ENCODE measurements at places on chromosomes 6 and 20.

DNA sequence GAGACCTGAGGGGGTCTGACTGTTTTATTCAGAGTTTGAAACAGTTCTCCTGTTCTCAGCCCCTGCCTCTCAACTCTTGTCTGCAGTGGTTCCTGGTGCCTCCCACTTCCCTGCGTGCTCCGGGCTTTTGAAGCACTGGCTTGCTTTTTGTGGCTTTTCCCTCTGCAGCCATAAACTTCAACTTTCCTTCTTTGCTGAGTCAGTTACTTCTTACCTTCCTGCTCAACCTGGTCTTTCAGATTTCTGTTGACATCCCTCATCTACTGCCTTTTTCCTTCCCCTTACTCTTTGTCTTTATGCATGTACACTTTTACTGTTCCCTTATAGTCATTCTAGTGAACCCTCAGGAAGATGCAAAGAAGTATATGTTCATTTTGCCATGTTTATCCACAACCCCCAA lies 57.4 kb downstream of the ASXL1 start:
- no peaks in the 10 kb centered on the region for H3K27me3 ChIP-seq
- no peak for DNase-seq
- H3K4me1 ChIP-seq, result peaks cover 4% of the 10 kb centered on the region
- H3K4me3 ChIP-seq, result no peak overlapping the region
- no peak overlapping the region for H3K27ac ChIP-seq

GRCh38 chr6:18004256-18004985 lies 17.0 kb upstream of the KIF13A start:
- H3K36me3 ChIP-seq, result no peaks in the 10 kb centered on the region
- H3K4me1 ChIP-seq, result no peaks in the 10 kb centered on the region
- H3K4me3 ChIP-seq, result no peak overlapping the region

DNA sequence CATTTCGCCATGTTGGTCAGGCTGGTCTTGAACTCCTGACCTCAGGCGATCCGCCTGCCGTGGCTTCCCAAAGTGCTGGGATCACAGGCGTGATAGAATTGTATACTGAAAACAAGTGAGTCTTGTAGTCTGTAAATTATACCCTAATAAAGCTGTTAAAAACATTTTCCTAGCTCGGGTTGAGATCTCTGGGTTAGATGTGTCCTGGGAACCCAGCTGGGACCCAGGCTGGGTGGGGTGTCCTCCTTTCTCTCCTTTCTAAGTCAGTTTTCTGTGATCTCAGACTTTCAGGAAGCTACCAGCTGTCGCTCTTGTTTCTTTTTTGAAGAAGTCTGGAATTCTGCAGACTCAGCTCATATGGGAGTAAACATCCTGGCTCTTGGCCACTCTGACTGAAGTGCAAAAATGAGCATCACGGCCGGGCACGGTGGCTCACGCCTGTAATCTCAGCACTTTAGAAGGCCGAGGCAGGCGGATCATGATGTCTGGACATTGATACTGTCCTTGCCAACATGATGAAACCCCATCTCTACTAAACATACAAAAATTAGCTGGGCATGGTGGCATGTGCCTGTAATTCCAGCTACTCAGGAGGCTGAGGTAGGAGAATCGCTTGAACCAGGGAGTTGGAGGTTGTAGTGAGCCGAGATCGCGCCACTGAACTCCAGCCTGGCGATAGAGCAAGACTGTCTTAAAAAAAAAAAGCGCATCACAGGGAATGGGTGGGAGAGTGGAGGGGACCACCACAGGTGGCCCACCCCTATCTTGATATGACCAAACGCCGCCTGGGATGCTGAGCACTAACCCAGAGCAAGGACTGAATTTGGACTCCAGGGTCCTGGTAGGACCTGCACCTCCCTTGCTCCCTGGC lies 9.9 kb upstream of the PCIF1 start:
- H3K27ac ChIP-seq, result peak overlapping the region; percentile 52
- peaks cover 5% of the 10 kb centered on the region for H3K4me1 ChIP-seq
- no peak overlapping the region for H3K4me3 ChIP-seq
- no peaks in the 10 kb centered on the region for H3K36me3 ChIP-seq

GRCh38 chr6:203661-204060 lies 88.6 kb upstream of the DUSP22 start:
- no peaks in the 10 kb centered on the region for H3K36me3 ChIP-seq
- no peak overlapping the region for H3K27ac ChIP-seq
- no peak for DNase-seq
- H3K4me1 ChIP-seq, result no peaks in the 10 kb centered on the region
- peaks cover 34% of the 10 kb centered on the region for H3K27me3 ChIP-seq
- H3K4me3 ChIP-seq, result no peak overlapping the region

DNA sequence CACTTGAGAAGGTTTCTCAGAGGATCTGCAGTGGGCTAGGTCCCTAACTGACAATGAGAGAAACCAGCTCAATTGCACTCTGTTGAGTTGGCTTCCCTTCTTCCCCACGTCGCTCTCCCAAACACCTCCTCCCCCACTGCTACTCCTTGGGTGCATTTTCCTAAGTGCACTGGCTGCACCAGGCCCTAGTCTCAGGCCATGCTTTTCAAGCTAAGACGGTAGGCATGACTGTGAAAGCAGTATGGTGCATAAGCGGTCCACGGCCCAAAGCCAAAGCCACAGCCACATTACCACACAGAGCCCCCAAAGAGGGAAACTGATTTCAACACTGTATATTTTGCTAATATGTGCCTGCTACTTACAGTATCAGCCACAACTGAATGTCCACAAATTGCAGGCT lies 62.1 kb upstream of the RBM24 start:
- no peak for DNase-seq
- no peaks in the 10 kb centered on the region for H3K27me3 ChIP-seq
- no peak overlapping the region for H3K4me3 ChIP-seq
- no peaks in the 10 kb centered on the region for H3K4me1 ChIP-seq

GRCh38 chr6:96562886-96563285 lies at the start of gene FHL5:
Gene FHL5 (plus strand): TSS chr6:96563128. CDS start chr6:96603614, 40,486 bp downstream.
- no peak within 1 kb of the TSS for H3K27ac ChIP-seq
- H3K36me3 ChIP-seq, result no peaks in the 10 kb centered on the region
- H3K27me3 ChIP-seq, result peaks cover 2% of the 10 kb centered on the region
- no peaks in the 10 kb centered on the region for H3K4me1 ChIP-seq
- DNase-seq, result no peak
- no peak within 1 kb of the TSS for H3K4me3 ChIP-seq

DNA sequence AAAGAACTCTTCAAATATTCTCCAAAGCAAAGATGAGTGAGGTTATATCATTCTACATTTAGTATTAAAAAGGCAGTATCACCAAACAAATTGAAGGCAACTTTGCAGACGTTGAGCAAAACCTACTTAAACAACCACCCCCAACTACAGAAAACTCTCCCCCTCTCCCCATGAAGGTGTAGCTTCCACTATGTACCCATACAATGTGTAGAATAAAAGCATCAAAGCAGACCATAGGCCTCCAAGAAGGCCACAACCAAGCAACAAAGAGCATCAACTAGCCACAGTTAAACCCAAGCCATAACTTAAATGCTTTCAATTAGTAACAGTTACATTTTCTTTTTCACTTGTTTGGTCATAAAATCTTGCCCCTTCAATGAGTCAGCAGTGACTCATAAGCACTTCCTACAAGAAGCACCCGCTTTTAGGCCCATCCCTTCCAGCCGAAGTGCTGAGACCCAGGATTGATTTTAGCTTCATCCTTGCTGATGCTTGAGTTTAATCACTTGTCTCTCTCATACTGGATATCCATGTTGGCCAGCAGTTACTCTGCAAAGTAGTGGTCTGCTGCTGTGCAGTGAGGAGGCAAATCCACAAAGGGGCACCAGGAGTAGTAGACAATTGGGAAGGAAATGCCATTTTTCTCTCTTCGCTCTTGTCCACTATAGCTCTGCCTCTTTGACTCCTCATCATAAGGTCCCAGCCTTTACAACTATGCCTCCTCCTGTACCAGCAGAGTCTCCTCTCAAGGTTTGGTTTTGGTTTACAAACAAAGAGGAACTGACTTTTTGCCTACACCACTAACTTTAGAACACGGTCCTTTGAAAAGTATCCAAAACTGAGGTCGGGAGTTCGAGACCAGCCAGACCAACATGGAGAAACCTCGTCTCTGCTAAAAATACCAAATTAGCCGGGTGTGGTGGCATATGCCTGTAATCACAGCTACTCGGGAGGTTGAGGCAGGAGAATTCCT lies 8.4 kb upstream of the NUP153 start:
- H3K36me3 ChIP-seq, result no peaks in the 10 kb centered on the region
- H3K27ac ChIP-seq, result no peak overlapping the region
- no peak for DNase-seq
- no peaks in the 10 kb centered on the region for H3K27me3 ChIP-seq
- no peaks in the 10 kb centered on the region for H3K4me1 ChIP-seq

DNA sequence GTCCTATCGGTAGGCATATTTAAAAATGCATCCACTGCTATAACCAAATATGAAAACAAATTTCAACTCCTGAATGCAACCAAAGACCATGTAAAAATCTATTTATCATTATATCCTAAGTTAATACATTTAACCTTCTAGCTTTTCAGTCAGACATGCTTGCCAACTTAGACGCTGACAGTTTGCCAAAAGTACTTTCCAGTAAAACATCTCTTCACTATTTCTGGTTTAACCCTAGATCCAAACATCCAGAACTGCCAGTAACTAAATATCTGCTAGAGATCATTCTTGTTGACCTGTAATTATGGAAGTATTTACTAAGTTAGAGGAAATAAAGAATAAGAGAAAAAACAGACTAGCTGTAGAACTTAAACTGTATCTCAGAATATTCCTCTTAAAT lies 210.2 kb upstream of the THEMIS start:
- H3K4me3 ChIP-seq, result no peak overlapping the region
- H3K27me3 ChIP-seq, result no peaks in the 10 kb centered on the region
- no peak for DNase-seq
- no peak overlapping the region for H3K27ac ChIP-seq

DNA sequence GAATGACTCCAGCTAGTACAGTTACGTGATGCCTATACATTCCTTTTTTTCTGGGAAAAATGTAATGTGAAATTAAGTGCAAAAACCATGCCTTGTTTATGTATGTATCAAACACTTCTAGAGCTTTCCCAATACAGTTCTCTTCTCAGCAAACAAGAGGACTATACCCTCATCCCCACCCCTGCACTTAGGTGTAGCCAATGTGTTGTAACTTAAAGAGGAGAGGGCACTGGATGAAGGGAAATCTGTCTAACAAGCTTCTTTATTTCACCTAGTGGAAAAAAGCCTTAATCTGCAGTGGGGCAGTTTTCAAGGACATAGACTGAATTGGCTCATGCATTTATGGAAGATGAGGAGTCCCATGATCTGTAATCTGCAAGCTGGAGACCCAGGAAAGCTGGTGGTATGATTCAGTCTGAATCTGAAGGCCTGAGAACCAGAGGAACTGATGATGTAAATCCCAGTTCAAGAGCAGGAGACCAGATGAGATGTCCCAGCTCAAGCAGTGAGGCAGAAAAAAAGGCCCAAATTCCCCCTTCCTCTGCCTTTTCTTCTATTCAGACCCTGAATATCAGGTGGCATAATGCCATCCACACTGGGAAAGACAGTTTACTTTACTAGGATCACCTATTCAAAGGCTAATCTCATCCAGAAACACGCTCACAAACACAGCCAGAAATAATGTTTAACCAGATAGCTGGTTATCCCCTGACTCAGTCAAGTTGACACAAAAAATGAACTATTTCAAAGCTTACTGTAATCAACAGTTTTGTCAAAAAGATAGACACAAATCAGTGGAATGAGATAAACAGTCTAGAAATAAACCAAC lies 25.8 kb upstream of the SLC17A3 start:
- H3K27ac ChIP-seq, result no peak overlapping the region
- H3K4me1 ChIP-seq, result no peaks in the 10 kb centered on the region
- H3K36me3 ChIP-seq, result no peaks in the 10 kb centered on the region
- H3K27me3 ChIP-seq, result no peaks in the 10 kb centered on the region
- H3K4me3 ChIP-seq, result no peak overlapping the region
- no peak for DNase-seq

GRCh38 chr20:53930651-53931504 lies 139.5 kb downstream of the BCAS1 start:
- no peak overlapping the region for H3K4me3 ChIP-seq
- no peaks in the 10 kb centered on the region for H3K27me3 ChIP-seq
- peaks cover 11% of the 10 kb centered on the region for H3K4me1 ChIP-seq
- H3K27ac ChIP-seq, result no peak overlapping the region
- no peak for DNase-seq

DNA sequence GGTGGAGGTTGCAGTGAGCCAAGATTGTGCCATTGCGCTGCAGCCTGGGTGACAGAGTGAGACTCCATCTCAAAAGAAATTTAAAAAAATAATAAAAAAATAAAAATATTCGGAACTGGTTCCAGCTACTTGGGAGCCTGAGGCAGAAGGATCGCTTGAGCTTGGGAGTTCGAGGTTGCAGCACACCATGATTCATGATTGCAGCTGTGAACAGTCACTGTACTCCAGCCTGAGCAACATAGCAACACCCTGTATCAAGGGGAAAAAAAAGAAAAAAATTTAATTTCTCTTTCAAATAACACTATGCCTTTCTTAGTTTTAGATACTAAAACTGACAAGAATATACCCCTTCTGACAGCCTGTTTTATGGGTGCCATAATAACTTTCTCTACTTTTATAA lies 10.5 kb downstream of the KDM1B start:
- H3K4me3 ChIP-seq, result no peak overlapping the region
- H3K27ac ChIP-seq, result no peak overlapping the region
- H3K27me3 ChIP-seq, result no peaks in the 10 kb centered on the region
- H3K4me1 ChIP-seq, result no peaks in the 10 kb centered on the region
- no peak for DNase-seq
- peaks cover 31% of the 10 kb centered on the region for H3K36me3 ChIP-seq

DNA sequence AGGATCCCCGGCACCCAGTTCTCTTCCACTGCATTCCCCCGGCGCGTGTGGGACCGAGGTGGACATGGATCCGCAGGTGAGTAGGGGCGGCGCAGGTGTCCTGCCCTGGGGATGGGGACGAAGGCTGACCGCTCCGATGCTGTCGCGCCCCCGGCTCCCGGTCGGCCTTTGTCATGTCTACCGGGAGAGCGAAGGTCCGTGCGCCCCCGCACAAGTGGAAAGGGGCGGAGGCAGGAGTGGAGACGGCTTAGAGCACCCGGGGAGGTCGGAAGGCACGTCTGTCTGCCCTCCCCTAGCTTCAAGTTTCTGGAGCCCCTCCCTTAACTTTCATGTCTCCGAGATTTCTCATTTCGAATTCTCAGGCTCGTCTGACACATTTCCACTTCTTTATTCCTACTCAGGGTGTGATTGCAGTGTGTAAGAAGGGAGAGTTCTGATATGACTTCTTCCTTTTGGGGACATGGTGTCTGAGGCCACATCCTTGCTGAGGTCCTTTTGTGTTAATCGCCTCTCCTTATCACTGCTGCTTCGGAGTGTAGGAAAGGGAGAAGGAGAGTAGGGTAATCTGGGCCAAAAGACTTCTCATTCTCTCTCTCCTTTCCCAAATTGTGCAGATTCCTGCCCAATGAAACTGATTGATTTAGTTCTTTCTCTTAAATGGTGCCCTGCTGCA lies 435 bp downstream of the KIFC1 start:
- DNase-seq, result no peak
- no peaks in the 10 kb centered on the region for H3K36me3 ChIP-seq
- peak overlapping the region; percentile 53 for H3K27ac ChIP-seq

GRCh38 chr6:18101271-18101670 lies 21.2 kb downstream of the NHLRC1 start:
- H3K27ac ChIP-seq, result no peak overlapping the region
- no peak for DNase-seq
- H3K36me3 ChIP-seq, result no peaks in the 10 kb centered on the region
- H3K4me3 ChIP-seq, result no peak overlapping the region
- no peaks in the 10 kb centered on the region for H3K27me3 ChIP-seq

GRCh38 chr6:148239801-148240460 lies 102.7 kb upstream of the SASH1 start:
- no peaks in the 10 kb centered on the region for H3K36me3 ChIP-seq
- no peak overlapping the region for H3K27ac ChIP-seq
- H3K27me3 ChIP-seq, result no peaks in the 10 kb centered on the region
- peaks cover 4% of the 10 kb centered on the region for H3K4me1 ChIP-seq
